Fibroblast of skin of left biceps (primary cell): ENCODE measurements at places on chromosomes 5 and 9.

GRCh38 chr9:113131689-113132151 is 19.1 kb upstream of the SLC31A2 start:
- no peak for DNase-seq

- DNase-seq: no peak
These were observed 195.9 kb upstream of the TRIM32 start for GRCh38 chr9:116491219-116491618.

DNA sequence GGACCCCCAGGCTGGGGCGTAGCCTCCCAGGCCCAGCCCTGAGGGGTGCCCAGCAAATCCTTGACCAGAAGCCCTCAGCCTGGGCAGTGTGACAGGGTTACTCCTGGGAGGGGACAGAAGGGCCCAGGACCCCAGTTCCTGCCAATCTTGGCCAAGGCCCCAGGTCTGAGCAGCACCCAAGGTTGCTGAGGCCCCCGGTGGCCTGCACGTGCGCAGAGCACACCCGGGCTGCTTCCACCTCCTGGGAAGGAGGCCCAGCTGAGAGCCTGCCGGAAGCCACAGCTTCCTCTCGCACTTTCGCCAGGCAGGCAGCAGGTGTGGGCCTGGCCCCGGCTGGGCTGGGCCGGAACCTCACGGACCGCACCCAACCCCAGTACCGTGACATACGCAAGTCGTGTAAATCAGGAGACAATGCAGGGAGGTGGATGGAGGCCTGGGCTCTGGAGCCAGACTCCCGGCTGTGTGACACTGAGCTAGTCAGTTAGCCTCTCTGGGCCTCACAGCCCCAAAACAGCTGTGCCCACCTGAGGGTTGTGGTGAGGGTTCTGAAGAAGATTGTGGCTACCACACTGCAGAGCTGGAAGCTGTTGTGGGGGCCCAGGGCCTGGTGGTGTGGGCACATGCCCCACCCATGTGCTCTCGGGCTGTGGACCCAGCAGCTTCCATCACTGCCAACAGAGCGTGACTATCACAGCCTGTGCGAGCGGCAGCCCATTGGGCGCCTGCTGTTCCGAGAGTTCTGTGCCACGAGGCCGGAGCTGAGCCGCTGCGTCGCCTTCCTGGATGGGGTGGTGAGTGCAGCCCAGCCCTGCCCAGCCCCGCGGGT is 5.1 kb downstream of the GRK6 start:
- no peak for DNase-seq

DNA sequence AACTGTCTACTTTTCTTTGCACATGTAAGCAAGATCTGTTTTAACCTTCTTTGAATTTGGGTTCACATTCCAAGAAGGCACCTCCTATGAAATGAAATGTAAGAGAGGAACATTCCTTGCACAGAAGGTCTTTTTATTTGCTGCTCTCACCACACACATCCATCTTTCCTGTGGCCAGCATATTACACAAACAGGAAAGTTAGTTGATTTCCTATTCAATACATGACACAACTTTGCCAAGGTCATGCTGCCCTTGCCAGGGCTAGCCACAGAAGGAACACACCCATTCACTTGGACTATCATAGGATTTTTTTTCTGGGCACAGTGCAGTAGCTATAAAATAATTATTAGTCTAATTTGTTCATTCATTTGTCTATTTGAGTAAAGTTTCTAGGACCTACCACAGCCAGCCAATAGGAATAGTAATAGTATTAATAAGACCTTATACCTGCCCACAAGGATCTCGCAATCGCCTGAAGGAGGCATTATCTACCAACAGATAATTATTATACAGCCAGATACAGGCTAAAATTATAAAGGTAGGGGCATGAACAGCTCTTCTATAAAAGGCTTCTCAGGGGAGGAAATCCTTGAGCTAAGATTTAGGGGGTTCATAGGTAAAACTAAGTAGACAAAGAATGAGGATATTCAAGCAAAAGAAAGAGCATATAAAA is 78.1 kb upstream of the NREP start:
- DNase-seq: no peak

DNA sequence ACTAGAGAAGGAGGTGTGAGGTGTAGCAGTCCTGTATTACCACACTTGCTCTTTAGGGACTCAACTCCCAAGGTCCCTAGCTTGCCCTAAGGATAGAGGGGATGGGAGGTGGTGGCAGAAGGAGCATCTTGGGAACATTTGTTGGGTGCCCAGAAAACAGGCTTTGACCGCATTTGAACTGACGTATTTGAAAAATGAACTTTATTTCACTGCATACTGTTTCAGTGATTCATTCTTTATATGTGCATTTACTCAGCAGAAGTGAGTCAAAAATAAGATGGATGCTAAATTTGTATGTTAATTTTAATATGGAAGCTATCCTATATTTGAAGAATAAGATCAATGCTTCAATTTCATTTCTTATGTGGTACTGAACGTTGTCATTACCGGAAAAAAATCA is 18.7 kb downstream of the DMRT3 start:
- DNase-seq: no peak

GRCh38 chr5:57653636-57654290 is 171.2 kb upstream of the ACTBL2 start:
- DNase-seq: no peak

GRCh38 chr9:131651160-131651559 is 88.7 kb downstream of the RAPGEF1 start:
- DNase-seq: no peak

DNA sequence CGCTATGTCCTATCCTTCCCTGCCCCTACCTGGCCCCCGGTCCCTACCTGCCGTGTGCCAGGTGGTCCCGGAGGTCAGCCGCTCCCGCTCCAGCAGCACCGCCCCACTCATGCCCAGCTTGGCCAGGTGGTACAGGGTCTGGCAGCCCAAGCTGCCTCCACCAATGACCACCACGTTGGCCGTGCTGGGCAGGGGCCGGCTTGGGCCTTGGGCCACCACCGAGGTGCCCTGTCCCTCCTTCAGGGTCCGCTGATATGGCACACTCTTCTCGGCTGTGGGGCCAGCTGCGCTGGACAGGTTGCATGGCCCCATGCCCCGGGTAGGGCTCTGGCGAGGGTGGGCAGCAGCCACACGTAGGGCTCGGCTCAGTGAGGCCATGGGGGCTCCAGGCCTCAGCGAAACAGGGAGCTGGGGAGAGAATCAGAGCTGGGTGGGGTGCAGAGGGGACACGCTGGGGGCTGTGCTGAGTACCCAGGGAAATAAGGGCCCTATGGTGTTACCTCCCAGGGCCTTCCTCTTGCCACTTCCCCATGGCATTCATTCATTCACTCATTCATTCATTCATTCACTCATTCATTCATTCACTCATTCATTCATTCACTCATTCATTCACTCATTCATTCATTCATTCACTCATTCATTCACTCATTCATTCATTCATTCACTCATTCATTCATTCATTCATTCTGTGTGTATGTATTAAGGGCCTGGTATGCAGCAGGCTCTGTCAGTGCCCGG is 4.2 kb downstream of the SARDH start:
- DNase-seq: no peak

DNA sequence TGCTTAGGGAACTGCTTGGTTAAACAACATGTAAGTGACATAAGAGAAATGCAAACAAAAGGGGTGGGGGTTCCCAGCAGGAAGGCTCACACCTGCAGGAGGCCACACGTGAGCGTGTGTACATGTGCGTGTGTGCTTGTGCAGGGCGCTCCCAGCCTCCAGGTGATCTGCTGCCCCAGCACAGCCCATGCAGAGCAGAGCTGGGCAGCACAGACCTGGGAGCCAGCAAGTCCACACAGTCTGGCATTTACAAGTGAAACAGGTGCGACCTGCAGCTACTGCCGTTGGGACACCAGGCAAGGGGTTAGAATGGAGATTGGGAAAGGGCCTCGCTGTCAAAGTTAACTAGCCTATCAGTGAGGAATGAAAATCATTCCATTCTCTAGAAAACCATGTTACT is 41.8 kb downstream of the GRAMD2B start:
- no peak for DNase-seq

- DNase-seq: no peak
These were observed 3.9 kb downstream of the RGS14 start for GRCh38 chr5:177361418-177362291.

- no peak for DNase-seq
These were observed 344.1 kb upstream of the ADAMTSL1 start for GRCh38 chr9:18129809-18130334.

DNA sequence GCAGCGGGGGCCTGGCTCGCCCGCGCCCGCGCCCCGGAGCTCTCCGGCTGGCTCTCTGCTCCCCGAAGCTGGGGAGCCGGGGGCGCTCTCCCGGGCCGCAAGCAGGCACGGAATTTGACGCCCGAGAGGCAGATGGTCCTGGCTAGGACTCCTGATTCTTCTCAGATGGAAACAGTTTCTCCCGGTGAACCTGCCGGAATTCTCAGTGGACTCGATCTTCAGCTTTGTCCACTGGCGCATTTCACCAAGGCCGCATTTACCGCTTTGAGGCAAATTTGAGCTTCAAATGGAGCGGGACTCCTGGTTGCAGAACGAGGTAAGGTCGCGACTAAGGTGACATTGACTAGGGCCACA is 305.7 kb upstream of the KCNN2 start:
- no peak for DNase-seq

GRCh38 chr9:34589636-34590380 is at the start of gene CNTFR:
Gene CNTFR (minus strand): TSS chr9:34589724. CDS start chr9:34568981, 20,743 bp downstream.
- DNase-seq: no peak

GRCh38 chr5:133687212-133688061 is 75.1 kb upstream of the FSTL4 start:
- no peak for DNase-seq

DNA sequence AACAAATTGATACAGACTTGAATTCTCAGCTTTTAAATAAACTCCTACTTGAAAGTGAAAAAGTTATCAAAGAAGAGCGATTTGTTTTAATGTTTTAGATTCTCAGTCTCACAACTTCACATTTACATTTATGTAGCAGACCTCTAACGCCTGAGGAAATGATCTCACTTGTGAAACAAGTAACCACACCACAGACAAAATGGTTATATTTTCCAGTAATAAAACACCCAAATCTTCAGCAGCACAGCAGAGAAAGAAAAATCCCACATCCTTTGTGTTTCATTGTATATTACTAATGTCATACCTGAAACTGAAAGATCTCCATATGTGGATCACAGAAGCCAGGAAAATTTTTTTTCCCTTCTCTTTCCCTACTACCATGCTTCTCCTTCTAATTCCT is 29.8 kb upstream of the GZMA start:
- DNase-seq: no peak

GRCh38 chr5:80143491-80143890 is 108.3 kb downstream of the THBS4 start:
- DNase-seq: no peak

DNA sequence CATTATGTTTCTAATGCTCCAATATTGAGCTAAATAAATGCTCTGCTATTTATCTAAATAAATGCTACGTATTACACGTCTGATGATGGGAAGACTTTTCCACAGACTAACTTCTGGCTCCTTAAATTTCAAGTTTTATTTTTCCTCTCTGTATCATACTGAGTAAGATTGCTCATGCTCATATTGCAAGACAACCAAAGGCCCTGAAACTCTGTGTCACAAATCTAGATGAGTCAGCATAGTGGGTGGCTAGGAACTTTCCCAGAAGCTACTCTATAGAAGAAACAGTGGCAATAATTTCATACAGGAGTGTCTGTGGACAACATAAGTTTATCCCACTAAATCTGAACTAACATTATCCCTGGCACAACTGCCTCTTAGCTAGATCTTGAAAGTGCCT is 53.0 kb upstream of the RFX3 start:
- peak; percentile 19 for DNase-seq

GRCh38 chr5:5658889-5659465 is 236.5 kb downstream of the ICE1 start:
- no peak for DNase-seq

- DNase-seq: no peak
These were observed 41.8 kb upstream of the HRH2 start for GRCh38 chr5:175616083-175616482.

- DNase-seq: no peak
These were observed 310.5 kb downstream of the PLK2 start for GRCh38 chr5:58149345-58149744.

GRCh38 chr5:74240783-74241750 is 399.5 kb downstream of the ENC1 start:
- no peak for DNase-seq

- DNase-seq: no peak
These were observed 301.0 kb downstream of the ARL15 start for GRCh38 chr5:54009357-54009756.

- DNase-seq: no peak
These were observed 573 bp upstream of the SPATA24 start for GRCh38 chr5:139404484-139404840.

DNA sequence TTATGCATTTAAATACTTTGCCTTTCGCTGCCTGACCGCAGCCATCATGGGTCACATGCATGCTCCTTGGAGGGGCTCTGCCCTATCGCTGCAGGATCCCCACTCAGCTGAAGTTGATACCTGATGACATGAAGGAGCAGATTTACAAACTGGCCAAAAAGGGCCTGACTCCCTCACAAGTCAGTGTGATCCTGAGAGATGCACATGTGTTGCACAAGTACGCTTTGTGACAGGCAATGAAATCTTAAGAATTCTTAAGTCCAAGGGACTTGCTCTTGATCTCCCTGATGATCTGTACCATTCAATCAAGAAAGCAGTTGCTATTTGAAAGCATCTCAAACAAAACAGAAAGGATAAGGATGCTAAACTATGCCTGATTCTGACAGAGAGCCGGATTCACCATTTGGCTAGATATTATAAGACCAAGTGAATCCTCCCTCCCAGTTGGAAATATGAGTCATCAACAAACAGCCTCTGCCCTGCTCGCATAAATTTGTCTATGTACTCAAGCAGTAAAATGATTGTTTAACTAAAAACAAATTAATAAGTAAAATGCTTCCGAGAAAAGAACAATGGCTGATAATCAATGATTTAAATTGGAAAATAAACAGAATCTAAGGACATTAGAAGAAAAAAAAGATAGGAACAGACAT is 41.6 kb upstream of the PPP2CA start:
- DNase-seq: no peak

DNA sequence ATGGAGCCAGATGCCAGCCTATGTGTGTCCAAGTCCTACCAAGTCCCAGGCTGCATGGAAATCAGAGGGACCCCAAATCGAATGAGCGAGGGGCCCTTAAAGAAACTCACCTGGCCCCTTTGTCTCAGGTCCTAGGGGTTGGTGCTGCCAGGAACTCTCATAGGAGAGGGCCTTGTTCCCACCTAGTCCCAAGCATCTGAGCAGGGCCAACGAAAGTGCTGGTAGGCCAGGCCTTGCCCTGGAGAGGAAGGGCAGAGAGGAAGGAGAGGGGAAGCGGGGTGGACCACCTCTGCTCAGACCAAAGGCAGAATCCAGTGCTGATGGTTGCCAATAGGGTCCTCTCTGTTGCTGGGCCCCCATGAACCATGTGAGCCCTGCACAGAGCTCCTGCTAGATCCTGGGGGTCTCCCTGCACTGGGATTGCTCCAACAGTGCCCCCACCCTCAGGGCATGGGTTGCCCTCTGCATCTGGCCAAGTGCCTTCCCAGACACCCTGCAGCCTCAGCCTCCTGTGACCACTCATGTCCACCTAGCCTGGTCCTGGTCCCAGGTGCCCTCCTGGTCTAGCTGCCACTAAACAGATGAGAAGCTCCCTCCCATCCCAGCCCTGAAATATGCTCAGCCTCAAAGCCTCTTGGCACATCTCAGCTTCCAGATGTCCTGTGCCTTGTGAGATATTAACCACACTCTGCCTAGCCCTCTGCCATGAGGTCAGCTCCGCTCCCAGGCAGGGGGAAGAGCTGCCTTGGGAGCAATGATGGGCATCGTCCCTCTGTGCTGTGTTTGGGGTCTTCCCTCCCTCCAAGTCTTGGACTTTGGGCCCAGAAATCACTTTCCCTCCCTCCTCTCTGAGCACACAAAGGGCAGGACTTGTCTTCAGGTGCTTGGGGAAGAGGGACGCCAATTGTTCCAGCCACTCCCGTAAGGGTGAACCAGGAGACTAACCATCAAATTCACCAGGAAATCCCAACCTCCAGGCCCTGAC is 109.6 kb downstream of the ADAMTS2 start:
- no peak for DNase-seq
